ENCODE measurements at places on chromosomes 16 and 17.

- DNase-seq = no peak
Observed at GRCh38 chr17:62172492-62173291, 107.6 kb upstream of the MED13 start.

DNA sequence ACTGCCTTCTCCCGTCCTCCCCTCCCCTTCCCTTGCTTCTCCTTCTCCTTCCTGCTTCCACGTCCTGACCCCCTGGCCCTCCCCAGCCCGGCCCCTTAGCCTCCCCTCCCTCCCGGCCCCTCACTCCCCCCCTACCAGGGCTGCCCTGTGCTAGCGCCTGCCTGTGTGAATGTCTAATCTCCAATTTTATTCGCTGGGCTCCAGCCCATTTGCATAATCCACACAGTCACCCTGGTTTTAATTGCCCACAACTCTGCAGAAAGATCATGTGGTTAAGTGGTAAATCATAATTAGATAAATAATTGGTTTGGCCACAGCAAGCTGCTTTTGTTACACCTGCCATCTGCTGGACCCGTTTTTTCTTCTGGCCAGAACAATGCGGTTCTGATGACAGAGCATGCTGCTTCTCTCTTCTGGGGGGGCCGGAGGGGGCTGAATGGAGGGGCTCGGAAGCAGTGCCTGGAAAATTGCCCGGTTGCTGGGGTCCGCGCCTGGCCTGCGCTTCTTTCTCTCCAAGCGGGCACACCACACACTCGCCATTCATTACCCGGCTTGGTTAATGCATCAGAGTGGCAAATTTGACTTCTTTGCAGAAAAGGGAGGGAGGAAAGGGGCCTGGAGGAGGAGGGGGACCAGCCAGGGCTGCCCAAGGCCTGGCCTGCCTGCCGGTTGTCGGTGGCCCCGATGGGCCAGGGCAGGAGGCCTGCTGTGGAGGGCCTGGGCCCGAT, 19.5 kb upstream of the GSE1 start:
- peak; percentile 84 for DNase-seq

DNA sequence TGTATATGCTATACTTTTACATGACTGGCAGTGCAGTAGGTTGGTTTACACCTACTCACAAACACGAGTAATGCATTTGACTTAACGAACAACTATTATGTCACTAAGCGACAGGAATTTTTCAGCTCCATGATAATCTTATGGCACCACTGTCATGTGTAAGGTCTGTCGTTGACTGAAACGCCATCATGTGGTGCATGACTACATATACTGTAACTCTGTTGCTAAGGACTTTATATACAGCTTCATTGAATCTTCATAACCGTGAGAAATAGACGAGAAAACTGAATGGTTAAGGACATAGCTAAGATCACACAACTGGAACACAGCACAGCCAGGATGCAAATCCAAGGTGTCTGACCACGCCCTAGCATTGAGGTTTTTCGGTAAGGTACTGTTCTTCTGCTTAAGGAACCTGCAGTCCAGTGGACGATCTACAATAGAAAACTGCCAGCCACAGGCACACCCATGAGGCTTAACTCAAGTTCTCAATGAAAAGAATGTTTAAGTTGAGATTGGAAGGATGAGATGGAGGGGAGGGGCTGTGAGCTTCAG, 3.3 kb downstream of the CFAP20 start:
- DNase-seq = no peak

DNA sequence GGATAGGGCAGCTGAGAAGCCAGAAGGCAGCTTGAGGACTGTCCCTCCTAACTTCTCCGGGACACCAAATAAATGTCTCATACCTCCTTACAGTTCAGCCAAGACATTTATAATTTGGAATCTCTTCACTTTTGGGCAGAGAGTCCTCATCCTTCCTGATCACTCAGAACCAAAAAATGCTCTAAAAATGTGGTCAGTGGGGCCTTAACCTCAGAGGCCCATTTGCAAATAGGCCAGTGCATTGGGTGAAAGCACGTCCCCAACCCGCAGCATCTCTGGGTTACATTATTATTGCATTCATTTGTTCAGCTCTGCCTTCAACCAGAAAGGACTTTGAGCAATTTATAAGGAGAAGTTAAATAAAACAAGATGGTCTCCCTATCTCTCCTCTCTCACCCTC, 112.4 kb upstream of the IRX3 start:
- DNase-seq = no peak

All from NCI-H748 treated with DMSO at 0.1 percent for 48 hours (cell line).